GF-D8 (cell line): ENCODE measurements at places on chromosomes 12 and 14.

GRCh38 chr12:129676411-129676810, 227.4 kb downstream of the TMEM132D start:
- DNase-seq: no peak

GRCh38 chr14:97177016-97177415, 379.8 kb downstream of the VRK1 start:
- DNase-seq: no peak

DNA sequence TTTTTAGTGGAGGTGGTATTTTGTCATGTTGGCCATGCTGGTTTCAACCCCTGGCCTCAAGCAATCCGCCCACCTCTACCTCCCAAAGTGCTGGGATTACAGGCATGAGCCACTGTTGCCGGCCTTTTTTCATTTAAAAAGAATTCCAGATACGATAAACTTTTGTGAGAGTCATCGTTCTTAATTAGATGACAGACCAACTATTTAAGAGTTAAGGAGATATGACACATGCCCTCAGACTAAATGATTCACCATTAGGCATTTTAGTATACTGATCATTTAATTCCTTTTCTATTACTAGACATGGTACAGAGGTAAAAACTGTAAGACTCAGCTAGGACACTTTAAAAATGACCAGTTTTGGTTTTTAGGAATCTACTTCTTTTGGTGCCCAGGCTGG, 2.4 kb downstream of the ANKRD13A start:
- no peak for DNase-seq

DNA sequence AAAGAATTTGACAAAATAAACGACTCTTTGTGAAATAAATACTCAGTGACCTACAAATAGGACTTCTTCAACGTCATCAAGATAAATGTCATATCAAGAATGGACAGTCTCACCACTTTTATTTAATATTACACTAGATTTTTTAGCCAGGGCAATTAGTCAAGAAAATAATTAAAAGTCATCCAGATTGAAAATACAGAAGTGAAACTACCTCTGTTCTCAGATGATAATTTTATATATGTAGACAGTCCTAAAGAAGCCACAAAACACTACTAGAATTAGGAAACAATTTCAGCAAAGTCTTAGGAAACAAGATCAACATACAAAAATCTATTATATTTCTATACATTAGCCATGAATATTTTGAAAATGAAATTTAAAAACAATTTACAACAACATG, 689.6 kb upstream of the SEL1L start:
- DNase-seq: no peak

- DNase-seq: no peak
These were observed 1.3 kb upstream of the ATP5MC2 start for GRCh38 chr12:53677016-53677799.

DNA sequence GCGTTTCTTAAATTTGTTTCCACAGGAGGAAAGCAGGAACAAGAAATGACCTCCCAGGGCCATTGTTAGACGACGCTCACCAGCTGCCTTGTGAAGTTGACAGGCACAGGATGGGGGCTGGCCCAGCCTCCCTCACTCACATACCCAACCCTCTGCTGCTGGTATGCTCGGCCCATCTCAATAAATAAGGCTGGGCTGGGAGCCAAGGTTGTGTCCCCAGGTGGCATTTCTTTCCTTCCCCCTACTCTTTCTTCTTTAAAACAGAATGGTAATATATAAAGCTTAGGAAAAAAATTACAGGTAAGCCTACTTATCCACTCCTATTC, 93.0 kb downstream of the ACTN1 start:
- DNase-seq: no peak

GRCh38 chr12:18828987-18829386, 91.1 kb downstream of the CAPZA3 start:
- no peak for DNase-seq

DNA sequence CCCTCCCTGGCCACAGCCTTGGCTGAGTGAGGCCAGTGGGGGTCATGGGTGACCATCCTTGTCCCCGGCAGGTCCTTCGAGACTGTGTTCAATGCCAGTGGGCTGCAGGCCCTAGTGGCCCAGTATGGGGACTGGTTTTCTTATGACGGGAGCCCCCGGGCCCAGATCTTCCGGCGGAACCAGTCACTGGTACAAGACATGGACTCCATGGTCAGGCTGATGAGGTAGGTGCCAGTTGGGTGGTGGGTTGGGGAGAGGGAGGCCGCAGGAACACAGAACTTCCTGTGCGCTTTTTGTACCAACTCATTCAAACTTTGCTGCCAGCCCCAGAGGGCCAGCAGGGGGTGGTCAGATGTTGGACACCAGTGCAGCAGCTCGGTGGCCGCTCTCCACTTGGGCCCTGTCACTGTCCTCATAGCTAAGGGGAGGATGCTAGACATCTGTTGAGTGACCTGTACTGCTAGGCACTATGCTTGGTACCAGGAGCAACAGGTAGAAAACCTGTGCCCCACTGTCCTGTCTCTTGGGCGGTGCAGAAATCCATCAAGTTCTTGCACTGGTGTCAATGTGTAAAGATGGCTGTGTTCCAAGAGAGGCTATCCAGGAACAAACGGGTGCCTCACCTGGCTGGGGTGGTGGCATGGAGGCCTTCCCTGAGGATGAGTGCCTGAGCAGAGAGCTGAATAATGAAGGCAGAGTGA, 16.7 kb downstream of the SDS start:
- no peak for DNase-seq

- DNase-seq: no peak
These were observed 16.7 kb downstream of the ARG2 start for GRCh38 chr14:67636361-67636919.

DNA sequence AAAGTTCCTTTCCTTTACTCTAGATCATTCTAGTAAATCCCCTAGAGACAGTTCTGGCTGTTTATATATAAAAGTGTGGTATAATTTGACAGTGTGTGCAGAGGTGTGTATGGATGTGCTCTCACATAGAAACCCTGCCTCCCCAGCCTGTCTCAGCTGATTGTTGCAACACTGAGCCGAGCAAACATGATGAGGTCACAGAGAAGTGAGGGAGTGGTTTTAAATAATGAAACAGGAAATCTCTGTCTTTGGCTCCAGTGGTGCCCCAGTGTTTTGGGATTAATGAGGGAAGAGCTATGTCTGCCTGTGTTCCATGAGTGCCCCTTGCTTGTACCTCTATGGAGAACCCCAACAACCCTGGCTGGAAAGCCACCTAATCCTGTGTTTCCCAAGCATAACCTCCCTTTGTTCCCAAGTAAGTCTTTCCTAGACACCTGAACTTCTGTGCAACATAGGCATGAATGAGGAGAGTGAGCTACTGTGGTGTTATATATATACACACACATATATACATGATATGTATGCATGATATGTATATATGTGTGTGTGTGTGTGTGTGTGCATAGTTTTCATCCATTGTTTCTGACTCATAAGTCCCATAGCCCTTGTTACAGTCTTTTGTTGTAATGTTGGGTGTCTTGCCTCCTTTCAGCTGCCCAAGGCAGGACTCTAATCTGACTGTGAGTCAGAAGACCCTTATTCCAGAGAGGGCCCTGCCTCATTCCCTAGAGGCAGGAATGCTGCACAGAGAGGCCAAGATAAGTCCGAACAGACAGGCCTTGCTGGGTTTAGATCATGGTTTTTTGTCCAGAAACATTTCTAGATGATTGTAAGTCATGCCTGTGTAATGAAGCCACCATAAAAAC, 18.0 kb downstream of the TRAF3 start:
- DNase-seq: peak; percentile 24

- DNase-seq: no peak
These were observed 90.2 kb upstream of the HECTD1 start for GRCh38 chr14:31297701-31298344.

DNA sequence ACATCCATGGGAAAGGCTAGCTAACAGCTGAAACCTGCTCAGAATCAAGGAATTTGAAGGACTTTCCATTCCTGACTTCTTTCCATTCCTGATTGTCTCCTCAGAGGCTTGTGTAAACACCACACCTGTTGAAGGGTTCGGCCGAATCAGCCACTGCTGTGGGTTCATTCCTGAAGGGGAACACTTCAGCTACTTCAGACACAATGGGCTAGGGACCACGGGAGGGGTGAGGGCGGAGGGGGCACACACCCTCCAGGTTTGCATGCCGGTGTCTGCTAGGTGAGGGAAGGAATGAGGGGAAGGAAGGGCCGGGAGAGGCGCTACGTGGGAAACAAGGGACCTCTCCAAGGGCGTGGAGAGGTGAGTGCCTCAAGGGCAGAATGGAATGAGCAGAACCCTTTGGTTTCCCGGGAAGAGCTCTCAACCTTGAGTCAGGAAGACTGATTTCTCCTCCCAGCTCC, 1.3 kb downstream of the GPRC5A start:
- no peak for DNase-seq

GRCh38 chr14:53285821-53286220, 132.7 kb upstream of the DDHD1 start:
- no peak for DNase-seq

- DNase-seq: no peak
These were observed 14.3 kb downstream of the SLC17A8 start for GRCh38 chr12:100371146-100371545.
